Activated T-helper 1 cell treated with Interleukin-2 at 50 U/mL for 16 hours (primary cell): ENCODE measurements at places on chromosomes 7 and 10.

DNA sequence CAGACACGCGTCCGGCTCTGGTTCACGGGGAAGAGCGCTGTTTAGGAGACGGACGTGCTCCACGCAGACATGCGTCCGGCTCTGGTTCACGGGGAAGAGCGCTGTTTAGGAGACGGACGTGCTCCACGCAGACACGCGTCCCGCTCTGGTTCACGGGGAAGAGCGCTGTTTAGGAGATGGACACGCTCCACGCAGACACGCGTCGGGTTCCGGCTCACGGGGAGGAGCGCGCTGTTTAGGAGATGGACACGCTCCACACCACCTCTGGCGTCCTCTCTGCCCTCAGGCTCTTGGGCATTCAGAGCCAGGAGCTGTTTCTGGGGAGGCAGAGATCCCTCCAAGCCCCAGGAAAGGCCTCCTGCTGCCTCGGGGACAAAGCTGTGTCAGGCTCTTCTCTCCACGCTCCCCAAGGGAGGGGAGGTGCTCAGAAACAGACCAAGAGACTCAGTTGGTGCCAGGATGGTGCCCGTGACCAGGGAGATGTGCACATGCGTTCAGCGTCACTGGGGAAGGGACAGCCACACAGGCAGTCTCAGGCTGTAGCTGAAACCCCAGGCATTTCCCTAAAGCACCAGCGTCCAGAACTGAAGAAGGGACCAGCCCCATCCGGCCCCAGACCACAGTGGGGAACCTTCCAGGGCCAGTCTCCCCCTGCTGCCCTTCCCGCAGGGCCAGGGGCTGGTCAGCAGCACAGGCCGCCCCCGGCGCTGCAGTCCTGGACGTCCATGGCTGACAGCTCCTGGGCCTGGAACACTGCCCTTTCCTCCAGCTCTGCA, 175.6 kb downstream of the ELFN1 start:
- no peak for DNase-seq

- DNase-seq = no peak
Observed at GRCh38 chr10:94310369-94310768, 52.4 kb downstream of the NOC3L start.

- DNase-seq = no peak
Observed at GRCh38 chr10:15393139-15393825, 22.2 kb upstream of the FAM171A1 start.

DNA sequence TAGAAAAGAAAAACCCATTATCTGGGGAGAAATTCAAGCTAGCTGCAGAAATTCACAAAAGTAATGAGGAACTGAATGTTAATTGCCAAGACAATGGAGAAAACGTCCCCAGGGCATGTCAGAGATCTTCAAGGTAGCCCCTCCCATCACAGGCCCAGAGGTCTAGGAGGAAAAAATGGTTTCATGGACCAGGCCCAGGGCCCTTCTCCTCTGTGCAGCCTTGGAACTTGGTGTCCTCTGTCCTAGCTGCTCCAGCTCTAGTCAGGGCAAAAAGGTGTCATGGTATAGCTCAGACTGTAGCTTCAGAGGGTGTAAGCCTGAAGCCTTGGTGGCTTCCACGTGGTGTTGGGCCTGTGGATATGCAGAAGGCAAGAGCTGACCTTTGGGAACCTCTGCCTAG, 411.8 kb downstream of the ADRA2A start:
- no peak for DNase-seq

- DNase-seq = no peak
Observed at GRCh38 chr10:61464461-61465170, 11.4 kb upstream of the TMEM26 start.

GRCh38 chr7:20539201-20539600, 76.3 kb upstream of the ABCB5 start:
- no peak for DNase-seq

GRCh38 chr10:132810807-132811700, 25.1 kb upstream of the NKX6-2 start:
- no peak for DNase-seq

DNA sequence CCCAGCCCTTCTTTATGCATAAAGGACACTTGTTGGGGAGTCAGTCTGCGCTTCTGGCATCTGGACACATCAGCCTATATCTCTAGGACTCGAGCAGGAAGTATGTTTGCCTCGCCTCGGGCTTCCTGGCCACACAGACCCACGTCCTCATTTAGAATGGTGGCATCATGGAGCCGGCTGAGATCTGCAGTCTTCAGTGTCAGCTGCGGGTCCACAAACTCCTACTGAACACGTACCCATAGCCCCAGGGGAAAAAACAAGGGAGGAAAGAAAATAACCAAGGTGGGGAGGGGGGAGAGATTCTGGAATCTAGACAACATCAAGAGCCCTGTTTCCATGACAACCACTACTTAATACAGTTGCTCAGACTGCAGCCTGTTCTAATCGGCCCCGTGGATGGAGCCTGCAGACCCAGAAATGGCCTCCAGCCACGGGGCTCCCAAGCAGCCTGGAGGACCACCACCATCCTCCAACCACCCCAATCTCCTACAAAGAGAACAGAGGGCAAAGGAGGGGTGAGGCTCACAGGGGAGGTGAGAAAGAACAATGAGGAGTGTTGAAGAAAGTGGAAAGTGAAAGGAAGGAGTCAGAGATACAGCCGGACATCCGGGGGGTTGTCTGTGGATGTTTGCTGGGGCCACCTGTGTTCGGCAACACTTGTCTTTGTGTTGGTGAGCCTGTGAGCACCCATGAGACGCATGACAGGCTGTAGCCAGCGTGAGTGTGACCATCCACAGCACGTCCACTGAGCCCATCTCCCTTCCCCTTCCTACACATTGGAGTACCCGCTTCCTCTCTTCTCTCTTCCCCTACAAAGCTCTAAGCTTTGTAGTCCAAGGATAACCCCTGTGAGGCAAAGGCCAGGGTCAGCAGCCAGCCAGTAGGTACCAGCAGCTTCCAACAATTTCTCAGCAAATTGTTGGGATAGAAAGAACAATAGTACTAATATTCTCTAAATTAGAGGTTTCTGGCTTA, 141.0 kb downstream of the PLXNA4 start:
- no peak for DNase-seq

DNA sequence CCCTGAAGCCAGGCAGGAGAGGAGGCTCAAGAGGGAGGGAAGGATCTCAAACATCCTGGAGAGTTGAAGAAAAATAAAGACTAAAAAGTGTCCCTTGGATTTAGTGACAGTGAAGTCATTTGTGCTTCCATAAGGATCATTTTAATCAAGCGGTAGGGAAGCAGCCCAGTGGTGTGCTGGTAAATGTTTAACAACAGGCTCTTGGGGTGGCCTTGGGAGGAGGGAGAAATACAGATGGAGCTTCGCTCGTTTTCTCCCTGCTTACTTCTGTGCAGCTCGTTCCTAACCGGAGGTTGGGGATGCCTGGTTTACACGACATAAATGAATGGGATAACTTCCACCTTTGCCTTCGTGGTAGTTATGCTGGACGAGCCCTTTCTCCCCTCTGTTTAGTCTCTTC, 140.0 kb downstream of the CAMK1D start:
- no peak for DNase-seq

- DNase-seq = no peak
Observed at GRCh38 chr10:42553064-42553407, 85.3 kb downstream of the ZNF33B start.
